ENCODE measurements at places on chromosomes 7 and 10.

DNA sequence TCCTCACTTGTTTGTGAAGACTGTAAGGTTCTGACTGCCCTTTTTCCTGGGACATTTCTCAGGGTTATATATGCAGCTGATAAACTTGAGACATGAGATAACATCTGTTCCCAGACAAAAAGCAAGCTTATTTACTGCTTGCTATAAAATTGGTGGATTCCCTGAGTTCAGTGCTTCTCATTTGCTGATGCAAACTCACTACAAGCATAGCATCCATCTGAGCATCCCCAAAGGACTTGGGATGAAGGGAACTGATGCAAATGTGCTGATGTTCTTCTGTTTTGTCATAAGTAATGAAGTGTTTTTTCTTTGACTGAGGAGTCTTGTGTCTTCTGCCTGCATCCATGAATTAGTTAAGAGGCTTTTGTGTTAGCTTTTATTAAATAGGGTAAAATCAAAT is 183.2 kb downstream of the ADK start:
- no peak for DNase-seq

DNA sequence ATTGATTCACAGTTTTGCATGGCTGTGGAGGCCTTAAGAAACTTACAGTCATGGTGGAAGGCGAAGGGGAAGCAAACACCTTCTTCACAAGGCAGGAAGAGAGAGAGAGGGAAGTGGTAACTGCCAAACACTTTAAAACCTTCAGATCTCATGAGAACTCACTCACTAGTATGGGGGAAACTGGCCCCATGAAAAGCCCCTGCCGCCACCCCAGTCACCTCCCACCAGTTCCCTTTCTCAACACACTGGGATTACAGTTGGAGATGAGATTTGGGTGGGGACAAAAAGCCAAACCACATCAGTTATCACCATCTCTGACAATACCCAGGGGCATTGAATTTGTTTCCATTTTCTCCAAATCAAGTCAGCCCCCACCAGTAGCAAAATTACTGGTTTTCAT is 740.4 kb downstream of the GATA3 start:
- no peak for DNase-seq

DNA sequence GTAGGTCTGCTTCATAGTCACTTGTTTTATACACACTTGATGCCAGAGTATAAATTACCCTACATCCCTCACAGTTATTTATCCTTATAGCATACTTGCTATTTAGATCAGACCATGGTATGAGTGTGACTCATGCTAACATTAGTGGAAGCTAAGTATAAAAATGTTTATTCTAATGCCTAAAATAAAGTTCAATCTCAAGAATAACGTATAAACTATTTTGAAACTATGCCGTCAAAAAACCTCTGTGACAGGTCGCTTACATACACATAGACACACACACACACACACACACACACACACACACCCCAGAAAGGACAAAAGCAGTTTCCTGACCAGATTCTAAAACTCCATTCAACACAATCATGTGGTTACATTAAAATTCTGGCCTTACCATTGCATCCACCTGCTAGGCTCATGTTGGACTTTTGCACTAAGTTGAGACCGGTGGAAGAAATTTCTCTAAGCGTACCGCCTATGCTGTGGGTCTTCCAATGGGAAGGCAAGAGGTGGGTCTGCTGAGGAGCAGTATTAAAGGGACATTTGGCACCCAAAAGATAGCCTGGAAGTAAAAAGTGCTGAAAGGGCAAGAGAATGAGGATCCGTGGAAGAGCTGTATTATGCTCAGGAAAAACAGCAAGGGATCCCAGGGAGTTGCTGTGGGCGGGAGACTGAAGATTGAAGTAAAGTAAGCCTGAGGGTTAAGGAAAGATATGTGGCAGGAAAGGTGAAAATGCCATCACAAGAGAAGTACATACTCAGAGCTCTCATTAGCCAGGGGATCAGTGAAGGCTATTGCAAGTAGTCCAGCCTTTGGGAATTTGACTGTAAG is 5.0 kb downstream of the FOXP2 start:
- DNase-seq = no peak

DNA sequence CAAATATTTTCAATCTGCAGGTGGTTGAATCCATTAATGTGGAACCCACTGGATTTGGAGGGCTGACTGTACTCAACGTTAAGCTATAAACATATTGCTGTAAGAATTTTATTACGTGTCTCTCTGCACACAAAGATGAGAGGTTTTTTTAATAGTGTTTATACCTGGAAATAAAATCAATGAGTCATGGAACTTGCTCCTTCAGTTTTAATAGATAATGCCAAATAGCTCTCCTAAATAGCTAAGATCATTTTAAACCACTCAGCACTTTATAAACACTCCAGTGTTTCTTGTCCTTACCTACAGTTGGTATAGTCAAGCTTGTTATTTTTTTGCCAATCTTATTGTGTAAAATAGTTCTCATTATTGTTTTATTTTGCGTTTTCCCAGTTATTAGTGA is 455.6 kb upstream of the FZD8 start:
- DNase-seq = no peak

- DNase-seq = no peak
Measured at GRCh38 chr7:120337308-120337907, 64.4 kb downstream of the KCND2 start.

GRCh38 chr10:102581401-102581800 is 62.9 kb upstream of the TRIM8 start:
- DNase-seq = no peak

GRCh38 chr10:102517553-102517952 is 13.8 kb downstream of the SUFU start:
- DNase-seq = no peak

DNA sequence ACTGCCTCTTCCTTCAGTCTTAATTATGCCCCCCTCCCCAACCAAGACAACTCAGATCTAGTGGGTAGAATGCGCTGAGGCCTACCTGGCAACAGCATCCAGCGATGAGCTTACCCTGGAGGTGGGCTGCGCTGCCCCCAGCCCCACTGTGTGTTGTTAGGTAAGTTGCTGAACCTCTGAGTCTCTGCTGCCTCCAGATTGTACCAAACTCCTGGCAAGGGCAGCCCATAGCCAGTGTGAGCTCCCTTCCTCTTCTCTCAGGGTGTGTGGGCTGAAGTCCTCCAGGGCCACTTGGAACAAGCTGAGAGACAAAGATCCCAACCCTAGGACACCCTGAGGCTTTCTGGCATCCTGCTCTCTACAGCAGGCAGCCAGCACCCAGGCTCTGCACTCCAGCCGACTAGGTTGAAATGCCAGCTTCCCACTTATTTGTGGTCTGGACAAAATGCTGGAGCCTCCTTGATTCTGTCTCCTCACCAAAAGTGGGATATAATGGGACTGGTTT is 135.3 kb downstream of the ARHGAP22 start:
- DNase-seq = no peak

GRCh38 chr10:6204341-6205191 is 1.8 kb downstream of the PFKFB3 start:
- no peak for DNase-seq
